Activated naive CD8-positive, alpha-beta T cell treated with anti-CD3 and anti-CD28 coated beads, Interleukin-2, amount 50 U/mL, for 16 hours (primary cell): ENCODE measurements at places on chromosomes 1 and 21.

- no peak for DNase-seq
These were observed 17.9 kb downstream of the PRDM15 start for GRCh38 chr21:41861255-41861654.

GRCh38 chr1:32767156-32767555, 50.0 kb downstream of the YARS1 start:
- no peak for DNase-seq

GRCh38 chr1:242743983-242744780, 219.7 kb upstream of the PLD5 start:
- no peak for DNase-seq

GRCh38 chr1:52364235-52364839, 1.7 kb downstream of the CC2D1B start:
- no peak for DNase-seq

DNA sequence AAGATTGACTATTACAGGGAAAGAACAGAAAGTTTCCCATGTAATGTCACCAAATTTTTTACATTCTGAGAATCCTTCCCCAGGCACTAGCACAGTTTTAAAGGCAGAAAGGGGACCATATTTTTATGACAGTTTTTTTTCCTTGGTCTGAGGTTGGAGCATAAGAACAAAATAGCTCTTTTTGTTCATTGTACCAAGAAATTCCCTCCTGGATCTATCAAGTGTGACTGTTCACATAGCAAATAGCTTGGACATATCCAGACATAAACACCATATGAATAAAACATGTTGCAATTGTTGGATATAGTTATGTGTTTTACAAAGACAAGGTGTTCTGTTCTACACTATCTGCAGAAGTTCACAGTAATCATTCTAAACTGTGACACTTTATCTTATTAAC, 182.4 kb upstream of the ADGRL2 start:
- no peak for DNase-seq

DNA sequence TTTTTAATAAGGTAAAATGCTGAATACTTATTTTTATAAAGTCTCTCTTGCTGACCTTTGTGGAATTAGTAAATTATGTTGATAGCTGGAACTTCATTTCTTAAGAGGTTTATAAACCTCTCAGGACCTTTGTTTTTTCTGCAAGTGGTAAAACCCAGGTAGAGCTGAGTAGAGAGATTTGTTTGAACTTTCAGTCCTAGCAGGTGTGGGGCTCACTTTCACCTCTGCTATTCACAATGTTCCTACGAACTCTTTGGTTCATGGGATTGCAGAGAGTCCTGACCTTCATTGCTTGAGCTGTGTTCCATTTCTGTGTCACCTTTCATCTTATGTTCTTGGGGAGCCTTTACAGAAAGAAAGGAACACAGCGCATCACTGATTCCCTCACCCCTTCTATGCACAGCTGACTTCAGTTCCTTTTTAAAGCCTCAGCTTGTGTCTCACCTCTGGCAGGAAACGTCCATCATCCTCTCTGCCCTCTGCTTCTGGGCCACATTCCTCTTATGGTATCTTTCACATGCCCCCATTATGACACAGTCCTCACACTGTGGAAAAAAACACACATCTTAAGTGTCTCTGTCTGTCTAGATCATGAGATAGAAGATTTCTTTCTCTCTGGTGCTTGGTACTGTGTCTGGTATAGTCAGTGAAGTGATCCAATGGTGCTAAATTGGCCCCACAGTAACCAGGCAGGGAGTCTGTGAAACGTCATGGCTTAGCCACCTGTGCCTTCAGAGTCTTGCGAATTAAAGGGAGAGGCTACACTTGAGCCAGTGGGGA, 262.5 kb upstream of the B3GALT2 start:
- DNase-seq, result no peak

- no peak for DNase-seq
These were observed 90.2 kb upstream of the VCAM1 start for GRCh38 chr1:100629391-100629790.

- DNase-seq, result no peak
These were observed 1.3 kb downstream of the ACOT11 start for GRCh38 chr1:54549181-54549924.

GRCh38 chr1:186626356-186626932, 53.8 kb downstream of the PTGS2 start:
- no peak for DNase-seq

GRCh38 chr1:209774592-209774991, 9.8 kb downstream of the C1orf74 start:
- DNase-seq, result no peak

GRCh38 chr1:176551146-176551545, 88.2 kb downstream of the PAPPA2 start:
- DNase-seq, result no peak

GRCh38 chr1:246786606-246787238, 62.5 kb downstream of the SCCPDH start:
- no peak for DNase-seq

- DNase-seq, result no peak
These were observed 87.3 kb upstream of the CSF3R start for GRCh38 chr1:36570006-36570405.

GRCh38 chr1:210239349-210240111, 6.9 kb downstream of the SERTAD4 start:
- DNase-seq, result no peak

DNA sequence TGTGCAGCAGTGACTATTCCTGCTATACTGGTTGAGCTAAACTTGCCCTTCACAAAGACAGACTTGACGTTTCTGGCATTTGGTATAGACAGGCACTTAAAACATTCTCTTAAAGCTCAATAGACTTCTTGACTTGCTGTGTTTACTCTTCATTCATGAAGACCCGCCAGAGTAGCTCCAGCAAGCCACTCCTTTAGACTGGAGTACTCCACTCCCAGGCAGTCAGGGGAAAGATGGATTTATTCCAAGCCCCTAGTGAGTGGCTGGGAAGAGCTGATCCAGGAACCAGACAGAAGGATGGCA, 70.7 kb downstream of the EVA1C start:
- no peak for DNase-seq

DNA sequence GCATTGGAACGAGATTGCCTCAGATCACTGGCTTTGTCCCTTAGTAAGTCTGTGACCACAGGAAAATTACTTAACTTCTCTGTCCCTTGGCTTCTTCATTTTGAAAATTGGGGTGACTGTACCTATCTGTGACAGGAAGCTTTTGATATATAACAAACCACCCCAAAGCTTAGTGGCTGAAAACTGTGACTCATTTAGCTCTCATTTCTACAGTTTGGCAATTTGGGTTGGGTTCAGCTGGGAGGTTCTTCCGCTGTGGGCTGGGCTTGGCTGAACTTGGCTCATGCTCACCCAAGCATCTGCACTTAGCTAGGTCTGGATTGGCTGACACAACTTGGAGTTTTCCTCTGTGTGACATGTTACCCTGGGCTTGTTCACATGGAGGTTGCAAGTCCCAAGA, 14.0 kb downstream of the C1orf94 start:
- DNase-seq, result no peak

DNA sequence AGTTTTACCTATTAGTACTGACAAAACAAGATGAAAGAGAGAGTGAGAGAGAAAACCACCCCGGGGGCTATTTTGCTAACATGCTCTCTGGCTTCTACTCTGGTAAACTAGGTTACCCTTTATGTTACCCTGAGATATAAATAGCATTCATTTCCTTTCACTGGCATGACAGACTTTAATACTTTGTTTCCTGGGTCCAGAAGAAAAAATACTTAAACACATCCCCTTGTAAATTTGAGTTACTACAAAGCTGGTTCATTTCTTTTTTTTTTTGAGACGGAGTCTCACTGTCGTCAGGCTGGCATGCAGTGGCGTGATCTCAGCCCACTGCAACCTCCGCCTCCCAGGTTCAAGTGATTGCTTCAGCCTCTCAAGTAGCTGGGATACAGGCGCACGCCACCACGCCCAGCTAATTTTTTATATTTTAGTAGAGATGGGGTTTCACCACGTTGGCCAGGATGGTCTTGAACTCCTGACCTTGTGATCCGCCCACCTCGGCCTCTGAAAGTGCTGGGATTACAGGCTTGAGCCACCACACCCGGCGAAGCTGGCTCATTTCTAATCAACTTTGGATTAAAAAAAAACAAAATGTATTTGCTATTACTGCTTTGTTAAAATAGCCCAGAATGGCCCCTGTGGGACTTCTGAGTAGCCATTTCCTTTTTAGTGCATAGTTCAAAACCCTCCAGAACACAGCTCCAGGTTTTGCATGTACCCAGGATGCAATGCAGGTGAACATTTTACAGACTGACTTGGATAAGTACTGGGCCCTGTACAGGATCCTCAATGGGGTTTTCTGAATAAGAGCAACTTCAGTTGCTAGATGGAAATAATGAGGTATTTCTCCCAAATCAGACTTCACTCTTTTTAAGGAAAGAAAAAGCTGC, 20.6 kb downstream of the INPP5B start:
- DNase-seq, result no peak

- DNase-seq, result no peak
These were observed 329.3 kb upstream of the PRMT6 start for GRCh38 chr1:106727171-106727570.

- DNase-seq, result no peak
These were observed 1.8 kb downstream of the SYTL1 start for GRCh38 chr1:27343639-27344025.

DNA sequence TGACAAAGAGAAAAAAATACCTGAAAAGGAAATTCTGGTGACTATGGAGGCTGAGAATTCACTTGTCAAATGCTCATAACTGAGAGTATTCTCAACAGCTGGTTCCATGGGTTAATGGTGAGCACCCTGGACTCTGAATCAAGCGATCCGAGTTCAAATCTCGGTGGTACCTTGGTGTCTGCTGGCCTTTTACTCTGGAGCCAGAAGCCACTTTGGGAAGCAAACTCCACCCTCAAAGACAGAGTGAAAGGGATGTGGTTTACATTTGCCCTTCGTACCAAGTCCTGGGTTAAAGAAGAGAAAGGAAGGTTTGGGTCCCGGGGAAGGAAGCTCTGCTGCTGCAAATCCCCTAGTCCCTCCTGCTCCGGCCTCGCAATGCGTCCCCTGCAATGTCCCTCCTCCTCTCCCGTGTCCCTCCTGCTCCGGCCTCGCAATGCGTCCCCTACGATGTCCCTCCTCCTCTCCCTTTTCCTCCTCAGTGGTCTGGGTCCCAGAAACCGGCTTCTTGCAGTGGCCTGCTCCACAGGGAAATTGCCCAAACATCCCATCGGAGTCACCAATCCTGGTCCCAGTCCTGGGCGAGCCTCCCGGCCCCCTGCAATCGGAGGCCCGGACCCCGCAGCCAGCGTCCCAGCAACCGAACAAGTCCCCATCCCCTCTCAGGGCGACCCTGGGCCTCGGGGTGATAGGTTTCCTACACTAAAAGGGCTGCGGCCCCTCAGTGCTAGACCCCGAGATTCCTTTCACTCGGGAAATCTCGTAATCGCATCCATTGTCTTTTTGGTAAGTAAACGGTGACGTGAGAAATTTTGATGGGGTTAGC, 129.4 kb downstream of the PPIAL4G start:
- no peak for DNase-seq

DNA sequence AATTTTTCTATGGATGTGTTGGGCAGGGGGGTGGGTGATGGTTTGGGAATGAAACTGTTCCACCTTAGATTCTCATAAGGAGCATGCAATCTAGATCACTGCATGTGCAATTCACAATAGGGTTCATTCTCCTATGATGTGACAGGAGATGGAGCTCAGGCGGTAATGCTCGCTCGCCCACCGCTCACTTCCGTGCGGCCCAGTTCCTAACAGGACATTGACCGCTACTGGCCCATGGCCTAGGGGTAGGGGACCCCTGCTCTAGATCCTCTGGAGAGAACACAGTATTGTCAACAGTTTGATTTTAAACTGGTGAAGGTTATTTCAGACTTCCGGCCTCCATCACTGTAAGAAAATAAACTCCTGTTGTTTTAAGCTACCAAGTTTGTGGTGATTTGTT, 55.0 kb upstream of the USH2A start:
- no peak for DNase-seq

DNA sequence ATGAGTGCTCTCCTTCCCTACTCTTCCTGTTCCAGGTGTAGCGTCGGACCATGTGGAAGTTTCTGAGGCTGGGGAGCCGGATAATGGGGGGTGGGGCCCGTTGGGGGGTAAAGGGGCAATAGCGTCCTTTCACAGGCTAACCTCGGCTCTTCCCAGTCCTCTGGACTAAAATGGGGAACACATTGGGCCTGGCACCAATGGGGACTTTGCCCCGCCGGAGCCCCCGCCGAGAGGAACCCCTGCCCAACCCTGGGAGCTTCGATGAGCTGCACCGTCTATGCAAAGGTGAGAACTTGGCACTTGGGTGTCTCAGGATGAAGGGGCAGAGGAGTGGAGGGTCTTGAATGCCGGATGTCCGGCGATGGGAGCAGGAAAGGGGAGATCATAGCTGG, 456 bp downstream of the TOMM40L start:
- no peak for DNase-seq

GRCh38 chr1:243261390-243261789, 5.5 kb downstream of the SDCCAG8 start:
- no peak for DNase-seq

DNA sequence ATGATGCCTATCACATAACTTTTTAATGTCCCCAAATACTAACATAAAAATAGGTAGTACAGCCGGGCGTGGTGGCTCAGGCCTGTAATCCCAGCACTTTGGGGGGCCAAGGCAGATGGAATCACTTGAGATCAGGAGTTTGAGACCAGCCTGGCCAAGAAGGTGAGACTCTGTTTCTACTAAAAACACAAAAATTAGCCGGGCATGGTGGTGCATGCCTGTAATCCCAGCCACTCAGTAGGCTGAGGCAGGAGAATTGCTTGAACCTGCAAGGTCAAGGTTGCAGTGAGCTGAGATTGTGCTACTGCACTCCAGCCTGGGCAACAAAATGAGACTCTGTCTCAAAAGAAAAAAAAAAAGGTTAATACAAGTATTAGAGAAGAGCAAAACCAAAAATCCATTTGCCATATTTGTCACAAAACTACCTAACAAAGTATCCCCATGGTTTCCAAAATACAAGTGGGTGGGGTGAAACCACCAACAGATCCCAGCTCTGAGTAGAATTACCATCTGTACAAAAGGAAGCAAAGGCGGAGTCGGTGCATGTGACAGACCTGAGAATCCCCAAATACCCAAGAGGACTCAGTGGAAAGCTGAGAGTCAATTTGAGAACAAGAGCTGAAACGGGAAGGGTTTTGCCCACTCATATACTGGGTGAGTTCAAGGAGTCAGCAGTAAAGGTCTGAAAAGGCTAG, 113.2 kb downstream of the TOMM20 start:
- no peak for DNase-seq

- no peak for DNase-seq
These were observed 2.6 kb downstream of the TMEM51 start for GRCh38 chr1:15155888-15156741.

DNA sequence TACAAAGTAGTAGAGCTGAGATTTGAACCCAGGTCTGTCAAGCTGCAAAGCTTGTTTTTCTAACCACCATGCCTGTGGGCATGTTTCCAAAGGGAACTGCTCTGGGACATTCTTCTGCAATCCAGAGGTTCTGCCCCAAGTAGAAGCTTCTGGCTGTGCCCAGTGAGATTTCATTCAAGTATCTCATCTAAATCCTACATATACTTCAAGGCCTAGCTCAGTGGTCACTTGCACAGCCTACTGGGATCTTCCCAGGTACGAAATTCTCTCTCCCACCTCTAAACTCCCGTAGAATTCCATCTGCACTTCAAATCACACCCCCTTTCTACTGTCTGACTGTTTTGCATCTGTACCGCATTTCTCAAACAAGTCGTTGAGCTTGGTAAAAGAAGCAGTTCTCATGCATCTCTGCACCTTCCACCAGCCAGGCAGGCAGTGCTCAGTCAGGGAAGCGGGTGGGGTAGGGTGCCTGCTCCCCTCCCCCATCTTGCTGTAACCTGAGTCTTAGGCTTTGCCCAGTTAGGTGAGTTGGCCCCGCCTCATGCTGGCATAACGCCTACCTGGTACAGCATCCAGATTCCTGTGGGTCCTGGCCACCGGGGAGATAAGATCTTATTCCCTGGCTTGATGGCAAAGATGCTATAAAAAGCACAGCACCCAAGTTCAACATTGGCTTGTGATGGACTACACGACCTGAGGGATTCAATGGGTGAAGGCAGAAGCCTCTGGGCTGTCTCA, 13.5 kb downstream of the SLC9A1 start:
- no peak for DNase-seq
